ENCODE measurements at places on chromosomes 4 and X.

DNA sequence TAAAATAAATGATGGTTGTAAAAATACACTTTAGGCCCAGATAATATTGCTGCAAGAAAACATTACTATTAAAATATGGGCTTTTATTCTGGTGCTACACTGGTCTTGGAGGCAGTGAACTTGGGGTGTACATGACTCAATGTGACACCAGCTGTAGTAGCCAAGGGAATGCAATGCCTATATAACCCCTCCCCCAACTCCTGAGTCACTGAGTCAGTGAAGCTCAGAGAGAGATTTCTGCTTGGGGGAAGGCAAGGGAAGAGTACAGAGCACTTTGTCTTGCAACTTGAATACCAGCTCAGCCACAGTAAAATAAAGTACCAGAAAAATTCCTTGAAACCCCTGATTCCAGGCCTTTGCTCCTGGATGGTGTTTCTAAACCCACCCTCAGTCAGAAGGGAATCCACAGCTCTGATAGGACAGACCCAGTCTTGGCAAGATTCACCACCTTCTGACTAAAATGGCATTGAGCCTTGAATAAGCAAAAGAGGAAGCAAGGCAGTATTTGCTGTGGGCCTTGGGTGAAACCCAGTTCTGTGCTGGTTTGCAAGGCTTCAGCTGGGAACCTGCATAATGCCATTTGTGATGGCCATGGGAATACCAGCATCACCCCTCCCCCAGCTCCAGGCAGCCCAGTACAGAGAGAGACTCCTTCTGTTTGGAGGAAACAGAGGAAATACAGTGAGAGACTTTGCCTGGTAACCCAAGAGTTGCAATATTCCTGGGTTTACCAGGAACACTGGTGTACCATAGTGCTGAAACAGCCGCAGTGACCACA, 209.9 kb downstream of the IQCM start:
- no peak for DNase-seq

DNA sequence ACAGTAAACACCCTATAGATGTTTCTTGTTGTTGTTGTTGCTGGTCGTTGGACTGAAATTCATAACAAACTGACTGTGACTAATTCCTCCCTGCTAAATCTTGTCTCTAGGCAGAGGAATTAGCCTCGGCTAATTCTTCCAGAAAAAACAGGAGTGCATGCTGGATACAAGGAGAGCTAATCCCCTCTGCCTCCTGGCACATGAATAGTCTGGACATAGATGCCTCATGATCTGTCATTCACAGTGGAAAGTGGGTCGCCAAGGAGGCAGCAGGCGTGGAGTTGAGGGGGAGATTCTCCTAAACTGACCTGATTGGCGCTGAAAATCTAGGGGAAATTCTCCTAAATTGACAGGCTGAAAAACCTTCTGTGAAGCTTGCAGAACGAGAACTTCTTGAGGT, 220.1 kb downstream of the DCTD start:
- no peak for DNase-seq

GRCh38 chr4:156974264-156974663, 2.7 kb upstream of the PDGFC start:
- DNase-seq = no peak

GRCh38 chrX:139134316-139134715, 396.2 kb upstream of the F9 start:
- no peak for DNase-seq

GRCh38 chr4:48016141-48017107, at the start of the genes CNGA1 and NIPAL1:
TSS of gene CNGA1 (minus strand) at chr4:48016681. CDS start at chr4:47952689, 63,992 bp downstream.
TSS of gene NIPAL1 (plus strand) at chr4:48016772. CDS start at chr4:48016840, 68 bp downstream.
- peak; percentile 17 for DNase-seq

- no peak for DNase-seq
These were observed 13.7 kb downstream of the PPP2R3B start for GRCh38 chrX:372856-373640.

GRCh38 chrX:146707781-146708180, 101.8 kb upstream of the CXorf51B start:
- no peak for DNase-seq

- no peak for DNase-seq
These were observed 29.4 kb upstream of the CENPU start for GRCh38 chr4:184763150-184763780.

DNA sequence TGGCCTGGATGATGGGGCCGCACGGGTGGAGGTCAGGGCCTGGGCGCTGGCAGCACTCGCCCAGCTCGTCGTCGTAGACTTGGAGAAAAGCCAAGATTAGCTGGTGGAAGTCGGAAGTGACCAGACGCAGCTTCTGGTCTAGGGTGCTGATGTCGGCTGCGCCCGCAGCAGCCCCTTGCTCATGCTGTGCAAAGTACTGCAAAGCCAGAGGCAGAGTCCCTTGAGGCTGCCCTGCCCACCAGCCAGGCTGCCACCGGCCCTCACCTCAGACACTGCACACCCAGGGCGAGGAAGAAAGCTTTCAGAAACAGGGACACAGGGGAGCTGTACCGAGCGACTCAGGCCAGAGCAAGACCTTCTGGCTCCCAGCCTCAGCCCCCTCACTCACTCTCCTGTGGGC, 9.7 kb upstream of the TREX2 start:
- DNase-seq = no peak

GRCh38 chr4:139720806-139721205, 55.2 kb downstream of the MGST2 start:
- DNase-seq = no peak

GRCh38 chr4:168655182-168655581, 158.3 kb downstream of the PALLD start:
- no peak for DNase-seq

DNA sequence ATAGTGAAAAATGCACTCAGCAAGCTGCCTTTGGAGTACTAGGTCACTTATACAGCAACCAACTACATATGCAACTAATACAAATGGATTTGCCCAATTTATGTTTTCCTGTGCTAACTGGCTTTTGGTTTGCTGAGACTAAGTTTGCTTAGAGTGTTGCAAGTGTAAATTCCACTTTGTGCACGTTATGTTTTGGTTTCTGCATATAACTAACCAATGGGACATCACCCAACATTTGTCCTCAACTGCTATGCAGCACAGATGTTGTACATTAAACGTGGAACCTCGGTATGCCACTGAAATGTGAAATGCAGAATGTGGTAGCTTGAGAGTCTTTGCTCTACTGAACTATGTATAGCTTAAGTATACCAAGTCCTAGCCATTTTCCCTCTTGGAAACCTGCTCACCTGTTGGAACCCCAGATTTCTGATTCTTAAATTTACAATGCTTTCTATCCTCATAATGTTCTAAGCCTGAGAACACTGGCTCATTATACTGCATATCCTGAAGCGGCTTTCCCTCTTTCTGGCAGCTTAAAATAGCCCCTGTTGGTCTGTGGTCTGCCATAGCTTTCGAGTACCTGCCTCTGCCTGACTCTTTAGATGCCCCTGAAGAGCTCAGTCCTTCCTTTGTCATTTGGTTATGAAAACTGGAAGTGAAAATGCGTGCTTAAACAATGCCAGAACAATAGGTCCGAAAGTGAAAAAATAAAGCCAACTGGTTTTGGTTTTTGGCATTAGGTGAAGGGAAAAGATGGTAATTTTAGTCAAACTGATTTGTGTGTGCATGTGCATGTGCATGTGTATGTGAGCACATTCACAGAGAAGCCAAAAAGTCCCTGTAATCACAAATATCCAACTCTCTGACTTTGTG, 158.0 kb downstream of the SH2D1A start:
- DNase-seq = no peak

- DNase-seq = no peak
These were observed 358.4 kb downstream of the GLUD2 start for GRCh38 chrX:121405826-121406225.

DNA sequence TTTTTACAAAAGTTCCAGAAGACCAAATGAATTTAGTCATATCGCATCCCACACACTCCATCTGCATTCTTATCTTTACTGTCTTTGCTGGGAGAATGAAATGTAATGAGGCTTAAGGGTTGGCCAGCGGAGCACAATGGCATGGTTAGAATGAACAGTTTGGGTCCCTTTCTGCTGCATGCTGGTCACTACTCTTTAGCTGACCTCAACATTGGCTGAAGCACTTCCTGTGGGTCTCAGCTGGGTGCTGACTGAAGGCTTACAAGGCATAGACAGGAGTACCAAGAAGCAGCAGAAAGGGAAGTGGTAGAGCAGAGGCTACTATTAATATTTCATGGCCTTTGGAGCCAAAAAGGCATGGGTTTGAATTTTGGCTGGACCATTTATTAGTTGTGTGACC, 159.4 kb upstream of the GPC4 start:
- no peak for DNase-seq

DNA sequence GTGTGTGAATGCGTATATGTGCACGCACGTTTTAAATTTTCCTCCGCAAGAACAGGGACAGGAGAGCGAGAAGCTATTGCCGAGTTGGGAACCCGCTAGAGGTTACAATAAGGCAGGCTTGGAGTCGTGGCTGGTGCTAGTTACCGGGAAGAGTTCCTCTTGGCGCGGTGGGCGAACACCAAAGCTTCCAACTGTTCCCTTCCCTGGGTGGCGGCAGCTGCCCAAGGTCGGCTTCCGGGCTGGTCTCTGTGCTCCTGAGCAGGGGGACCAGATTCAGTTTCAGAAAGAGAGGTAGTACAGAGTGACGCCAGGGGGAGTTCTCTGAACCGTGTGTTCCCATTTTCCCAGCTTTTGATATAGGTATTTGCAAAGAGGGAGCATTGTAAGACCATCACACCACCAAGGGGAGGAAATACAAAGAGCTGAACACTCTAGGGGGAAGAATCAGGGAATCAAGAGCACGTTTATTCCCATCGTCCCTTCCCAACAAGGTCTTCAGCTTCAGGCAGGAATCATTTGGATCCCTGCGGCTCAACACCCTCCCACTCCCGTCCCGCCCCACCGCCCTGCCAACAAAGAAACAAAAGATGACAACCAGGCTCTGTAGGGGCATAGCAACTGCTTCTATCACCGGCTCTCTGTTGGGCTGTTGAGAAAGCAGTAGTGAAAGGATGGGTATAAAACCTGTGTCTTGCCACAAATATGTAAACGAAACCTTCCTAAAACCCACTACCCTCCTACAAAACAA, 113.6 kb upstream of the TEX13C start:
- DNase-seq = no peak

DNA sequence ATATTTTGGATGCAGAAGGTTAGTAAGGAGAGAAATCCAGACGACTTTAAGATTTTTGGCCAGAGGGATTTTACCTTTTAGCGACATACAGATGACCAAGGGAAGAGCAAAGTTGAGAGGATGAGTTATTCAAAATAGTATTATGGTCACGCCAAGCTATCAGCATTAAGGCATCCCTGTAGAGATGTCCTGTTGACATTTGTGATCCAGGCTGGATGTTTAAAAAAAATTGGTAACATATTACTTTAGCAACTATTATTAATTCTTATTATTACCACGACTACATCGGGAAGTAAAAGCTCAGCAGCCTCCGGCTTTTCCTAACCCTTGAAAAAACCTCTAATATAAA, 562 bp upstream of the OSTC start:
- DNase-seq = no peak

DNA sequence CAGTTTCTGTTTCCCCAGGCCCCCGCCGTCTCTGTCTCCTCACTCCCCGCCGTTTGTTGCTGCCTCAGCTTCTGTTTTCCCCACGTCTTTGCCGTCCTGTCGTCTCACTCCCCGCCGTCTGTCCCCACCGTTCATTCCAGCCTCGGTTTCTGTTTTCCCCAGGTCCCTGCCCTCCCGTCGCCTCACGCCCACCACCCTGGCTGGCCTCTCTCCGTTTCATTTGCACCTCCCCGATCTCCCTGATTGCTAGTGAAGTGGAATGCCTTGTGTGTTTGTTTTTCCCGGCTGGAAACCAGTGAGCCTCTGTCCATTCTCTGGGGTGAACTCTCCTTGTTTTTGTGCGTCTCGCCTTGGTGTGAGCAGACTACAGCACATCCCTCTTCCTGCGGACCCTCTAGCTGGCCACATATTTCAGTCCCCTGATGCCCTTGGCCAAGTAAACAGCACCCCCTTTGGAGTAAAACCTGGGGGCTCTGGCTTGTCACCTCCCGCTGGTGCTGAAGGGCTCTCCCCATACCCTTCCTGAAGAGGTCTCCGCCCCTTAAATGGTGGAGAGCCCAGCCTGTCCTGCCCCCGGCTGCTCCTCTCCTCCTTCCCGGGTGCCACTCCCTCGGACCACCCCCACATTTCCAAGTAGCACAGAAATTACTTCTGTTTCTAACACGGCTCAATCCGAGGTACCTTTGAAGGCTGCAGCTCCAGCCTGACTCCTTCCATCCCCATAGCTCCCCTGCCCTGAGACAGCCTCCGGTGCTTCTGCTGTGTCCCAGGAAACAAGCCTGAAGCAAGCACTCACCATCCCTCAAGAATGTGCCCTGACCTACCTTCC, 13.2 kb downstream of the TMEM175 start:
- no peak for DNase-seq

DNA sequence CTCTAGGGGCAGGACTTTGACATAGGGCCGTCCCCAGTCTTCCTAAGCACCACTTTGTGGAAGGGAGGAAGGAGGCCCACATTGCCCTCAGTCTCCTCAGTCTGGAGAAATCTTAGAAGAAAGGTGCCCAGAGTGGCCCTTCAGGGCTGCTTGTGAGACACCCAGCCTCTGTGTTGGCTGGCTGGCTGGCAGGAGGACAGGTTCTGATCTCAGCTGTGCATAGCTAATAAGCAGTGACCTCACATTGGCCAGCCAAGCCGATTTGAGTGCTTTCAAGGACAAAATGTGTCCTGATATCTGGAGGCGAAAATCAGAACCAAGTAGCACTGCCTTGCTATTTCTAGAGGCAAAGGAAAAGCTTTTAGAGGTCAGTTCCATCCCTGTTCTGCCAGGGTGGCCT, 211.5 kb downstream of the BCOR start:
- no peak for DNase-seq

DNA sequence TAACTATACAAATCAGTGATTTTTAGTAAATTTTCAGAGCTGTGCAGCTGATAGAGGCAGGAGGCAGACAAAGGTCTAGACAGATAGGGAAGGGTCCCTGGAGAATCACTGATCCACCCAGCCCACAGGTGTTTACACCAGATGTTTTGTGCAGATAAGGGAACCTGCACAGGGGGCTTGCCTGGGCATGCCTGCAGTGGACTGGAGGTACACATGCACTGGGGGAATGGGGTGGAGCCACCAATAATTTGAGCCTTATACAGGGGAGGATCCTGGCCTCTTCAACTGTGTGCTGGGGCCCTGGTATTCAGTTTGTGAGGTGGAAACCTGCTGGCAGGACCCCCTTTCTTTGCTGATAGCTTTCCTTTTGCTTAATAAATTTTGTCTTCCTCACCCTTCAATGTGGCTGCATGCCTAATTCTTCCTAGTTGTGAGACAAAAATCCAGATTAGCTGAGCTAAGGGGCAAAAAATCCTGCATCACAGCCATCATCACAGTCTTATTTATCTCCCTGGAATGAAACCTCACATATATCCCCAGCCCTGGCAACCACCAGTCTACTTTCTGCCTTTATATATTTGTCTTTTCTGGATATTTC, 102.8 kb downstream of the KDM6A start:
- DNase-seq = no peak

- no peak for DNase-seq
These were observed 7.9 kb downstream of the SPARCL1 start for GRCh38 chr4:87521319-87521718.

DNA sequence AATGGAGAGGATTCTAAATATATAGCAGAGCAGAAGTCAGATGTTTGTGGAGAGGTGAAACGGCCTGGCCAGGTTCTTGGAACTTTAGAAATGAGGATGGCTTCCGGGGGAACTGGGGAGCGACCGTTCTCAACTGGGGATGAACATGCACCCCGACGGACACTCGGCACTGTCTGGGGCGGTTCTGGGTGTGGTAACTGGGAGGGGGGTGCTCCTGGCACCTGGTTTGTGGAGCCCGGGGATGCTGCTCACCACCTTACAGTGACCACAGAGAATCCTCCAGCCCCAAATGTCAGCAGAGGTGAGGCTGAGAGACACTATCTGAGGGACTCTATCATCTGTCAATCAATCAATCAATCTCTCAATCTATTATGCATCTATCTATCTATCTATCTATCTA, 69.0 kb upstream of the PPP2R3B start:
- no peak for DNase-seq

All from stimulated activated CD4-positive, alpha-beta T cell treated with anti-CD3 and anti-CD28 coated beads, Interleukin-1b, Interleukin-23, amount 100 ng/mL, for 1 hour (primary cell).